SJCRH30 (cell line): ENCODE measurements at places on chromosomes 5 and 9. TPM values are rescaled to one million over a fixed set of nuclear protein-coding genes. Genes with fewer than 3 reads are reported as not detected.
A peak's percentile ranks its signal among the peaks of the same experiment; 100 is the strongest.

The DDX4 gene
- not detected in 2 replicates for total RNA-seq

GRCh38 chr5:132808866-132809265 lies 4.2 kb upstream of the SOWAHA start:
- DNase-seq, result no peak

- DNase-seq, result no peak
Observed at GRCh38 chr9:114371343-114371944, 16.3 kb downstream of the AKNA start.

- DNase-seq, result no peak
Observed at GRCh38 chr9:77793849-77794248, 145.7 kb upstream of the GNA14 start.

The OR1Q1 gene
- not detected in 2 replicates for total RNA-seq

The CDX1 gene
- not detected in 2 replicates for total RNA-seq

DNA sequence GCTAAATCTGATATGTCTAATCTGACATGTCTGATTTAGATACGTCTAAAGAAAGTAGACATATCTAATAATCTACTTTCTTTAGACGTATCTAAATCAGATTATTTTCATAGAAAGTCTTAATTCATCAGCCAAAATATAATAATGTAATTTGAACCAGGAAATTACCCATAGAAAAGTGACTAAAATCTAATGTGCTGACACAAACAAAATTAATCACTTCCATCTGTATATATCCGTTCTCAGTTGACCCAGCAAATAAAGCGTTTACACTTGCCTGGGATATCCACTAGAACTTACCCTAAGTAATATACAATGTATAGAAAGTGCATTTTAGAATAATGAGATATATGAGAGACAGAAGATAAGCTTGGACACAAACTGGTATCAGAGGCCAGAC lies 56.7 kb downstream of the TTLL11 start:
- DNase-seq, result no peak

DNA sequence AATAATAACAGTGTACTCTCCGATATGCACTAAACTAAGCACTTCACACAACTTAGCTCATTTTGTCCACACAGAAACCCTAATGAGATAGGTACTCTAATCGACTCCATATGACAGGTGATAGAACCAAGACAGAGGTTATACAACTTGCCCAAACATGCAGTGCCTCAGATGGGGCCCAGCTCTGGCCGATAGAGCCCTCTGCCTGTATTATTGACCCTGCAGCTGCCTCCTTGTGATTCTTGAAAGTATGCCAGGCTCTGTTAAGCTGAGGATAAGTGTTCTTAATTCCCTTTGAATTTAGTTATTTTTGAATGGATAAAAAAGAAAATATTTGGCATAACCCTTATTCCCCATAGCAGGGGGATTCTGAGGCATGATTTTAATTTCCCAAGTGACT lies 78.5 kb downstream of the HMHB1 start:
- DNase-seq, result peak; percentile 13

The RLN1 gene
- not detected in 2 replicates for total RNA-seq

DNA sequence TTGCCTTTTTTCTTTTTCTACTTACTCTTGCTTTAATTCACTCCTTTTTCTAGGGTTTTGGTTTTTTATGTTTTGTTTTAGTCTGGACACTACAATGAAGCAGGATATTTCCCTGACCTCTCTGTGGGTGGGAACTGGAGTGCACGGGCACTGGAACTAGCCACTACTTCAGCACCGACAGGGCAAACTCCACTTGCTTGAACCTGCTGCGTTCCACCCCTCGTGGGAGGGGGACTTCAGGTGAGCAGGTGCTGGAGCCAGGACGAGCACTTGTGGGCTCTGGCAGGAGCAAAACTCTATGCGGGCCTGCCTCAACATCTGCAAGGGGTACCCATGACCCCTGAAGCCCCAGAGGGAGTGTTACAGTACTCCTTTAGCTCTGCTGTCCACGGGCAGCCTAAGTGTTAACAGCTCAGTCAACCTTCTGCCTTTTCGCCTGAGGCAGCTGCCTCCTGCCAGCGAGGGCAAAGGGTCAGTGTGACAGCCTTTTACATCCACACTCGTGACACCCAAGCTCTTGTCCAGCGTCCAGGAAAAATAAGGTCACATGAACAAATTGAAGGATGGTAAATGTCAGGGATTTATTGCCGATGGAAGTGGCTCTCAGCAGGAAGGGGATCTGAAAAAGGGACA lies 144.1 kb upstream of the NFIL3 start:
- DNase-seq, result no peak

The PCDHGA6 gene
- 4.9 and 5.8 TPM in 2 replicates for total RNA-seq

- DNase-seq, result no peak
Observed at GRCh38 chr5:155753943-155754581, 572.9 kb upstream of the SGCD start.

DNA sequence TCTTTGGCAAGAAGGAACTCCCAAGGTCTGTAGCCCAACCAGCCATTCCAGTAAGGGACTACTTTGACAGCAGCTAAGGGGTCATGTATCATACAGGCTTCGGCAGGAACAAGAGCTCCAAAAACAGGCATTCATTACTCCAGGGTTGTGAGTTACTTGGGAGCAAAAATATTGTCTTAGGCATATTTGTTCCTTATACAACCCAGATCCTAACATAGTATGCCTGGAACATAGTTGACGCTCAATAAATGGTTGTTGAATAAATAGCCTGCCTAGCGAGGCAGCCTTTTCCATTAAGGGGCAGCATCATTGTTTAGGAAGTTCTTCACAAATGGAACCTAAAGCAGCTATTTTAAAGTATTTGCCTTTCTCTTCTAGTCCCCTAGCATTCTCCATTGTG lies 35.8 kb upstream of the FER start:
- DNase-seq, result no peak

DNA sequence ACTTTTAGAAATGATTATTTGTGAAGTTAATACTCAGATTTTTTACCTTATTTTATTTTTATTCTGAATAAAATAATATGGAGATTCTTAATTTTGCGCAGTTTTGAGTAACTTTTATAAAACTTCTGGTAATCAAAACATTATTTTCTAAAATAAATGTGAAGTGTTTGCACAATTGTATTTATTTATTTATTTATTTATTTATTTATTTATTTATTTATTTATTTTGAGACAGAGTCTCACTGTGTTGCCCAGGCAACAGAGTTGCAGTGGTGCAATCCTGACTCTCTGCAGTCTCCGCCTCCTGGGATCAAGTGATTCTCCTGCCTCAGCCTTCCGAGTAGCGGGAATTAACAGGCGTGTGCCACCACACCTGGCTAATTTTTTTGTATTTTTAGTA lies 73.5 kb downstream of the RPS6 start:
- no peak for DNase-seq

GRCh38 chr5:65213921-65214525 lies 267.7 kb downstream of the ADAMTS6 start:
- peak; percentile 21 for DNase-seq

GRCh38 chr5:90214991-90215390 lies 194.6 kb downstream of the CETN3 start:
- DNase-seq, result no peak

The SGCD gene
- total RNA-seq, result 5.3 and 5.8 TPM in 2 replicates

DNA sequence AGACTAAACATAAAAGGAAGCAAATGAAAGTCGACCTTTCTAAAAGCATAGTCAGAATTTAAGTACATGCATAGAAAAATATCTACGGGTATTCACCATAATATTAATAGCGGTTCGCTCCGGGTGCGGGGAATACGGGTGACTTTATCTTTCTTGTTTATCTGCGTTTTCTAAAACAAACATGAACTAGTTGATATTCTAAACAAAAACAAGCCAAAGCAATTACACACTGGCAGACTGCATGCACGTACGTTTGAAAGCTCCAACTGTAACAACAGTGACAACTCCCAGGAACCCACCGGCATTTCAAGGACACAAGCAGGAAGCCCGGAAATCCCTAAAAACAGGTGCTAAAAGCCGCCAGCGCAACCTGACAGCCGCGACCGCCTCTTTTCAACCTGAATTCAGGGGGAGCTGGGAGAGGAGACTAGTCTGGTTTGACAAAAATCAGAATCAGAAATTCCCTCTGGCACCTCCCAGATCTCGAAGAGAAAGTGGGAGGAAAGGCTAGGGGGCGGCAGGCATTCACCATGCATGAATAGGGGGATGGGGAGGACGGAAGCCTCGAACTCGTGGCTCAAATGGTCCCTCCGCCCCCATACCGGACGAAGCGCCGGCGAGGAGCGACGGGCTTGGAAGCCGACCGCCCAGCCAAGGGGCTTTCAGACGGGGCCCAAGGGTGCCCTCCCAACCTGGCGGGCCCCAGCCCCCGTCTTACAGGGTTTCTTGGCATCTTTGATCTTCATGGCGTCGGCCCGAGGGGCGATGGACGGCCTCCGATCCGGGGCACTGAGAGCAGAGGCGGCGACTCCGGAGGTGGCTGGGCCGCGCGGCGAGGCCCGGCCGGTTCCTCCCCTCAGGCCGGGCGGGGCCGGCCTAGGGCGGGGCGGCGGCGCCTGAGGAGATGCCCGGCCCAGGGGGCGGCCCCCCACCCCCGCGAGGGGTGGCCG lies at the start of gene PANK3:
Gene PANK3, minus strand, starts transcription at position 831 of the 950 bp plus-strand sequence. Its CDS starts 85 bp downstream, at position 746.
- DNase-seq, result peak; percentile 85

DNA sequence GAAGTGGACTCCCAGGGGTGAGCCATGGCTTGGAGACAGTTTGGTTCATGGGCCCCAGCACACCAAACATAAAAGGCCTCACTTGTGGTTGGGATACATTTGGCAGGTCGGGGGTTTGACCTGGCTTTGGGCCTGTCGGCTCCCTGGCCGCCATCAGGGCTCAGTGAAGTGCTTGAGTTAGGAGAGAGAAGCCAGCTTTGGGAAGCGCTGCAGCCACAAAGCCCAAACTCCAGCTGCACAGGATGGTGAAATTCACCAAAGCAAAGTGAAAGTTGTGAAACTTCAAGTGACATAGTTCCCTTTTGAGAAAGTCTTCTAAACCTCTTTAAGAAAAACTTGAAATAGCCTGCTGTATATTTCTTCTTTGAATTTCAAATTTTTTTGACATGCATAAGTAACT lies 27.5 kb downstream of the SLC46A2 start:
- no peak for DNase-seq

- DNase-seq, result no peak
Observed at GRCh38 chr9:98043915-98044314, 12.6 kb upstream of the NANS start.

DNA sequence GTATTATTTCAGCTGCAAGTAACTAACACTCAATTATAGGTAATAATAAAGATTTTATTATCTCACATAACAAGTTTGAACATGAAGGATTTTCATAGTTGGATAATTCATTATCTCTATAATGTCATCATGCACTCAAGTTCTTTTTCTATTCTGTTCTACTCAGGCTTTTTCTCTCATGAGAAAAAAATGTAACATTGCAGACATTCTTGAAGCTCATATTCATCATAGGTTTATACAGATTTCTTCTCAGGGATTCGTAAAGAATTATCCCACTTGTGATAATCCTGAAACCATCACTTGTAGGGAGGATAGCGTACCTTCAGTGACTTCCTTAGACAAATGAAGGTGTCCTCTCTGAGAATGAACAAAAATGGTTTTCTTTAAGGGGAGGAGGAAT lies 150.3 kb downstream of the XRCC4 start:
- no peak for DNase-seq

GRCh38 chr5:78734094-78734845 lies 85.7 kb upstream of the LHFPL2 start:
- no peak for DNase-seq

DNA sequence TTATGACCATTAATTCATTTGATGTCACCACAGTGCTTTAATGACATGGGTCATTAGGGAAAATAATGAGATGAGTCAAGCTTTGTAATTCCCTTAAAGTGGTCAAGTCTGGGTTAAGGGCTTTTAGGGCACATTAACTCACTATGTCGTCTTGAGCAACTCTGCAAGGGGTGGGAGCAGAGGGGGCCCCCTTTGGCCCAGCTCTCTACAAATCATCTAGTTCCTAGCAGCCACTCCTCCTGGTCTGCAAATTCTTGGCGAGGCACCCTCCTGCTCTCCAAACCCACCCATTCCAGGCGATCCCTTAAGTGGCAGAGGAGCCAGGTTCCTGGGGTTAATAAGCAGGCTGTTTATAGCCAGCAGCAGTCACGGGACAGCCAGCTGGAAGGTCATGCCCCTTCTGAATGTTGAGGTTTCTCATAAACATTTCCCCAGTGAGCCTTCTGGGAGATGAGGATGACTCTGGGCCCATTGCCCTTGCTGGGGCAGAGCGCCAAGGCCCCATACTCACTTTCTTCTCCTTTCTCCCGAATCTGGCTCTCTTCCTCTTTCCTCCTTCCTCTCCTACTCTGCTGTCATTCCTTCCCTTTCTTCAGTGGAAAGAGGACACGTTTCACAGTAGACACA lies 14.3 kb upstream of the GPX3 start:
- no peak for DNase-seq

DNA sequence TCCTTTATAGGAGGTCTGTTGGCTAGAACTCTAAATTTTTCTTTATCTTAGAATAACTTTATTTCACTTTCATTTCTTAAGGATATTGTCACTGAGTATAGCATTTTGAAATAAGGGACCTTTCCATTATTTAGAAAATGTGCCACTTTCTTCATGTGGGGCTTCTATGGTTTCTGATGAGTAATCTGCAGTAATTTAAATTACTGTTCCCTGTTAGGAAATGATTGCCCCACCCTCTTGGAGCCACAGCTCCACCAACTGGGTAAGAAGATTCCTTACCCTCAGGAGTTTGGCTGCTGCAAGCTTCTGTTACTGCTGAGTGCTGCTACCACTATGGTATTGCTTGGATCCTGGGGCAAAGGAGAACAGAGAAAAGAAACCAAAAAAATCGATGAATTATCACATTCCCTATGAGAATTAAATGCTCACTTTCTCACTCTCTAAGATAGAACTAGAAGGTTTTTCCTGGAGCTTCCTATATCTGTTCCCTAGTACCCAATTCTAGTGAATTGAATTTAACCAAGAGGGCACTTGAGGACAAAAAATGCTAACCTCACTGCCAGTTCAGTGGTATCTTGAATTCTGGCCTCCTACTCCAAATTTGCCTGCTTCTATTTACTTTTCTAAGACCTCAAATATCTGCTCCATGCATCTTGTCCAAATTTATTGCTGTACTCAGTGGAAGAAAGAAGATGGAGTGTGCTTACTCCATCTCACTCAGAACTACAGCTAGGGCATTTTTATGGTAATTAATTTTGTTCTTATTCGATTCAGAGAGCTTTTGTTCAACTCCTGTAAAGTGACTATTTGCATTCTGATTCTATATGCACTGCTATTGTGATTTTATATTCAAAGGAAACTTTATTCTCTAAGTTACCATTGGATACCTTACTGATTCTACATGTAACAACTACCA lies 2111.3 kb downstream of the MAT2B start:
- DNase-seq, result no peak

The PDZD2 gene
- total RNA-seq, result 0.47 and 0.76 TPM in 2 replicates

GRCh38 chr9:107733523-107733894 lies 243.9 kb upstream of the KLF4 start:
- DNase-seq, result no peak

The TMEM252 gene
- 1.5 and 2.1 TPM in 2 replicates for total RNA-seq

The FOXD4L5 gene
- 0.33 and 0.59 TPM in 2 replicates for total RNA-seq

The FGFR4 gene
- total RNA-seq, result 563 and 588 TPM in 2 replicates

The NUTM2F gene
- total RNA-seq, result not detected in 2 replicates

DNA sequence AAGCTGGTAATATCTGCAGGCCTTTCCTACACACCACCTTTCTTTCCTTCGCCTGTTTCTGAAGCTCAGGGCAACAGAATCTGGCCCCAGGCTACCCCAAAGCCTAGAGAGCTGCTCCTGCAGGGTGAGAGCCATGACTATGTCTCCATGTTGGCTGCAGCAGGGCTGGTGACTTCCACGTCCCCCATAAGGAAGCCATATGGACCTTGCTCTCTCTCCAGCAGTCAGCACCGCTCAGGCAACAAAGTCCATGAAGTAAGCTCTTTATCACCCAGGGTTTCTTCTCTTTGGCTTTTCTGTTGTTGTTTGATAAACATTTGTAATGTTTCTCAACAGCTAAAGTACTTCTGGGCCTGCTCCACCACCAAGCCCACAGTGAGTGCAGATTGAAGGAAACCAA lies 125.2 kb downstream of the SLIT3 start:
- no peak for DNase-seq

The TSTD2 gene
- total RNA-seq, result 36.3 and 42.7 TPM in 2 replicates

The SLC6A3 gene
- 0.04 and 0.23 TPM in 2 replicates for total RNA-seq

The SPINK13 gene
- total RNA-seq, result not detected in 2 replicates
